Omental fat pad (tissue), 4 donors: ENCODE measurements at places on chromosomes 4 and X. TPM values are rescaled to one million over a fixed set of nuclear protein-coding genes. Genes with fewer than 3 reads are reported as not detected.

- DNase-seq, result no peak
These were observed 5.4 kb downstream of the MAP7D2 start for GRCh38 chrX:20111271-20111670.

DNA sequence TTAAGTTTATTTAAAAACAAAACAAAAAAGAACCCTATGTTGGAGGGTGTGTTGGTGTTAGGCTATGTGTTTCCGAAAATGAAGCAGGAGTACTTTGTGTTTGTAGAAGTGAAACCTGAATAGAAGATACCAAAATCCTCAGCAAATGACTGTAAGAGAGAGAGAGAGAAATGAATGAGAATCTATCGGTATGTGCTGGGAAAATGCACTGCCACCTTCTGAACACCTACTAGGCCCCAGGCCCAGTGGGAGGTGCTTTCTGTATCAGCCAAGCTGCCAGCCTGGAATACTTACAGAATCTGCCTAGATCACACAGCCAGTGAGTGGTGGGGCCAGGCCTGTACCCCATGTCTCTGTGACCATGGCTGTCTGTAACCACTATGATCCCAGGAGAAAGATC lies 14.9 kb upstream of the PIM2 start:
- no peak for DNase-seq

Gene RAB28
- total RNA-seq, result 17.1 TPM

Gene KCNE5
- total RNA-seq, result 3.8 TPM

DNA sequence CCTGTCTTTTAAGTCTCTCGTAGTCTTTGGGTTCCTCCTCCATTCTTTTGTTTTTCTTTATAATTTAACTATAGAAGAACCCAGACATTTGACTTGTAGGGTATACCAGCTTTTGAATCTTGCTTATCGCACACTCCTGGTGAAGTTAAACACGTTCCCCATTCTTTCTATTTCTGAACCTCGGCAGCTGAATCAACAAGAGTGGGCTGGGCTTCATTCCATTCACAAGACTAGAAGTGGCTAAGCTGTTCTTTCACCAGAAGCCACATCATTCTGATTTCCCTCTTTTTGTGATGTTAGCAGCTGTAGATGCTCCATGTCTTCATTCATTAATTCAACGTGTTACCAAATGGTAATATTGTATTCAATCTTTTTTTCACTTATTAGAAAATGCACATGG lies 167.9 kb downstream of the CORIN start:
- DNase-seq, result no peak
